ENCODE measurements at places on chromosomes 2 and 18.

GRCh38 chr2:116513991-116514390, 1300.5 kb upstream of the DDX18 start:
- no peak for DNase-seq

DNA sequence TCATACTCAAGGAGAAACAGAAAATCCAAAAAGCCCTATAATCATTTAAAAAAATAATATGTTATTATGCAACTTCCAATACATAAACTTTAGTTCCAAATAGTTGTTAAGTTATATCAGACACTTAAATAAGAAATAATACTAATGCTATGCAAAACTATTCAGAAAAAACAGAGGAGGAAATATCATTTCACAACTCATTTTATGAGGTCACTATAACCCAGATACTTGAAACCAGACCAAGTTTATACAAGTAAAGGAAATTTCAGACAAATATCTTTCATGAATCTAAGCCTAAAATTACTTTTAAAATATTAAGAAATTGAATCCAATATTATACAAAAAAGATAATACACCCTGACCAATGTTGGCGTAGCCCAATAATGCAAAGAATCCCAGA, 260.8 kb downstream of the CD226 start:
- no peak for DNase-seq

GRCh38 chr2:135945526-135945925, 39.9 kb downstream of the DARS1 start:
- no peak for DNase-seq

DNA sequence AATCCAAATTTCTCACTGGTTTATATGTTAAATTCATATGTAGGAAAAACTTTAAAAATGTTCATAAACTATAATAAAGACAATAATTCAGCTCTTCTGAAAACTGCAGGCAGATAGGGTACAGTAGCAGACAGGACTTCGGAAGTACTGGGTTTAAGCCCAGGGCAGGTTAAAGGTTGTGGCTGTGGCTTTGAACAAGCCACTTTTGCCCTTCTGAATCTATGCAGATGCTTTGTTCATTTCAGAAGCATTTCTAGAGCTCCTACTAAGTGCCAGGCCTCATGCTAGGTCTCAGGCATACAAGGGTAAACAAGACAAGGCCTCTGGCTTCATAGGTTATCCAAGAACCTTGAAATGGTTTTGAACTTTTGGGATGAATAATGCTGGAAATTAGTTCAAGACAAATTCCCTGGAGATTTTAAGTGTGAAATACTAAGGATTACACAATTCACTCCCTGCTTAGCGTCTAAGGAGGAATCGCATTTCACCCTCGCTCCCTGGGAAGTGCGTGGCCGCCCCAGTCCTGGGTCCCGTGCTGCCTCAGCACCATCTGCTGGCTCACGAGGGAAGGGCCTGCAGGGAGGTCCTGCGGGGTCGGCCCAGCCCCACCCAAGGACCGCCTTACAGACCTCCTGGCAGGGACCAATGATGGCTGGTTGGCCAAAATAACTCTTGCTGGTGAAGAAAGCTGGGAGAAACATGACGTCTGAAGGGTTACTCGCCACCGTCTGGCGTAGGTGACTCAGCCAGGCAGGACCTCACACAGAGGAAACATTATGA, 67.7 kb upstream of the L3MBTL4 start:
- DNase-seq = peak; percentile 0

DNA sequence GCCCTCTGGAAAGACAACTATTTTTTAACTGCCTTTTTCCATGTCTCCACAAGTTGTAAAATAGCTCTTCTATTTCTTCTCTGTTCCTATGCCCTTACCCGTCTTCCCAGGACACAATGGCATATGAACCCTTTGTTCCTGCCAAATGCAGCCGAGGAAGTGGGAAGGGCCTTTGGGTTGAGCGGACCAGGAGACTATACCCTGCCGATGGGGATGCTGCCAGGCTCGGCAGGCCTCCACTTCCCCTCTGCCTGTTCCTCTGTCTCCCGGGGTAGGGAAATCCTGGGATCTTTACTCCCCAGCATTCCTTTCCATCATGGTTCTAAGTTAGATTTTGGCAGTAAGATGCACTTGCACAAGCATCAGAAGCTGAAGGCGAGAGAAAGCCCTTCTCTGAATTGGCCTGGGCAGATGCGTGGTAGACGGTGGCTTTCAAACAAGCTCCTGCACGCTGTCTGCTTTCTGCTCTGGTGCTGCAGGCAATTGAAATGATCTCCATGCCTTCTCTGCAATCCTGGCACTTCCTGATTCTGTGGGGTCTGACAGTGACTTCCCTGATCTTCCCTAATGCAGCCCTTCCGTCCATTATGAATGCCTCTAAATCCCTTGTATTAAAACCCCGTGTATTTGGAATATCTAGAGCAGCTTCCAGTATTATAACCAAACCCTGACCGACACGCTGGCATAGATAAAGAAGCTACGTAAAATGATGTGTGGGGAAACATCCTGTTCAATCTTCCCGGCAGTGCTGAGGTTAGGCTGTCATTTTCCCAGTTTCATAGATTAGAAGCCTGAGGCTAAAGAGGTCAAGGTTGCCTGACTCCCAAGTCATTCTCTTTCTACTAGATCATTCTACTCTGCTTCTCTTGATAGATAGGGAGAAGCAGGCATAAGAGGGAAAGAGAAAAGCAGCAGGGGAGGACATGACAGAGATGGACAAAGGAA, 69.8 kb downstream of the MCFD2 start:
- no peak for DNase-seq

- DNase-seq = no peak
Measured at GRCh38 chr2:122019724-122020123, 264.3 kb downstream of the TSN start.

DNA sequence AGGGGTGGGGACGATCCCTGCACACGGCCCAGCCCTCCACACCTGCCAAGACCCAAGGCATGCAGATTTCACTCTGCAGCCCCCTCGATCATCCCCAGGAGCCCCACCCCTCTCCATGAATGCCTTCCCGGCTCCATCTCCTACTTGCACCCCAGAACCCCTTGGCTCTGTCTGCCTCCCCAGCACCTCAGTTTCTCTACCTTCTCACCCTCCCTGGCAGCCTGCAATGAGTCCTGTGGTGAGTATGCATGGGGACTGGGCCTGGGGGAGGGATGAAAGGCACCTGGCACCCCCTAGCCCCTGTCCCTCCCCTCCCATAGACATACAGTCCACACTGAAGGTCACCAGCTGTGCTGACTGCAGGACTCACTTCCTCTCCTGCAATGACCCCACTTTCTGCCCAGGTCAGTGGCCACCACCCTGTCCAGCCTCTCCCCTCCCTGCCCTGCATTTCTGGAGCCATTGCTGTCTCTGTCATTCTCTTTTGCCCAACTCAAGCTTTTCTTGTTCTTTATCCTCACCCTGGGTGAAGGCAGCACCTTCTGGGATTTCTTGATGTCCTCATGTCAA, 1.0 kb downstream of the TEX51 start:
- DNase-seq = no peak

DNA sequence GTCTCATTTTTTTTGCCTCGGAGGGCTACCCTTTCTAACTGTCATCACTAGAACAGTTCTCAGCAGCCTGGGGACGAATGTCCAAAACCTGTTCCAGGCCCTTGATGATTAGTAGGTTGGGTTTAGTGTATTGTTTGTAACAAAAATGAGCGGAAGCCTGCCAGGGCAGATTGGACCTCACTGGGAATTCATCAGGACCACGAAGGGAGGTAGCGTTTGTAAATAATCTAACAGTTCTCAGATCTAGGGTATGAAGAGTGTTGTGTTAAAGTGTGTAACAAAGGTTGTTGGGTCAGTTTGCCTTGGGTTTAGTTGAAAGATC, 799 bp downstream of the CEP68 start:
- DNase-seq = no peak

GRCh38 chr2:159366538-159366937, 80.0 kb upstream of the WDSUB1 start:
- DNase-seq = no peak

- no peak for DNase-seq
Measured at GRCh38 chr18:74836296-74837139, 238.8 kb downstream of the ZNF407 start.

DNA sequence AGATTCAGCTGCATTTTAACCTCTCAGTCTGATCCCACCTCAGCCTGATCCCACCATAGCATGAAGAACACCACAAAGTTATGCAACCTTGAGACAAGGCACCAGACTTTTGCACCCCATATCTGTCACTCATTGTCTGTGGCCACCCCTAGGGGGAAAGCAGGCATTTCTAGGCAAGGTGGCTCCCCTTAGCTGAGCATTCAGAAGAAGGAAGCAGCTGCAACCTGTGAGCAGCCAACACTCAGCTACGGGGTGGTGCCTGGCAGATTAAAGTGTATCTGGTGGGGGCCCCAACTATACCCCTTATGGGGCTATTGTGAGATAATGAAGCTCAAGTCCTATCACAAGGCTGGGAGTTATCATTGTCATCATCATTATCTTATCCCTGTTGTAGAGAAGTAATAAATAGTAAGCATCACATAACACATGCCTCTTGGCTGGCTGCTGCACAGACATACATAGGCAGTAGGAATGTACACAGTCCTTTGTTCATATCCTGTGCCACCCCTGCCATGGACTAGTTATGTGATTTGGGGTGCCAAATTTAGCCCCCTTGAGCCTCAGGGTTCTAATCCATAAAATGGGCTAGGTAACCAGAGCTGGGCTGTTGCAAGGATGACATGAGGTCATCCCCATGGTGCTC, 20.6 kb upstream of the TMEM163 start:
- DNase-seq = no peak

- no peak for DNase-seq
Measured at GRCh38 chr2:72098935-72099334, 48.7 kb downstream of the CYP26B1 start.

- DNase-seq = peak; percentile 4
Measured at GRCh38 chr18:37270038-37270665, 295.4 kb downstream of the CELF4 start.

DNA sequence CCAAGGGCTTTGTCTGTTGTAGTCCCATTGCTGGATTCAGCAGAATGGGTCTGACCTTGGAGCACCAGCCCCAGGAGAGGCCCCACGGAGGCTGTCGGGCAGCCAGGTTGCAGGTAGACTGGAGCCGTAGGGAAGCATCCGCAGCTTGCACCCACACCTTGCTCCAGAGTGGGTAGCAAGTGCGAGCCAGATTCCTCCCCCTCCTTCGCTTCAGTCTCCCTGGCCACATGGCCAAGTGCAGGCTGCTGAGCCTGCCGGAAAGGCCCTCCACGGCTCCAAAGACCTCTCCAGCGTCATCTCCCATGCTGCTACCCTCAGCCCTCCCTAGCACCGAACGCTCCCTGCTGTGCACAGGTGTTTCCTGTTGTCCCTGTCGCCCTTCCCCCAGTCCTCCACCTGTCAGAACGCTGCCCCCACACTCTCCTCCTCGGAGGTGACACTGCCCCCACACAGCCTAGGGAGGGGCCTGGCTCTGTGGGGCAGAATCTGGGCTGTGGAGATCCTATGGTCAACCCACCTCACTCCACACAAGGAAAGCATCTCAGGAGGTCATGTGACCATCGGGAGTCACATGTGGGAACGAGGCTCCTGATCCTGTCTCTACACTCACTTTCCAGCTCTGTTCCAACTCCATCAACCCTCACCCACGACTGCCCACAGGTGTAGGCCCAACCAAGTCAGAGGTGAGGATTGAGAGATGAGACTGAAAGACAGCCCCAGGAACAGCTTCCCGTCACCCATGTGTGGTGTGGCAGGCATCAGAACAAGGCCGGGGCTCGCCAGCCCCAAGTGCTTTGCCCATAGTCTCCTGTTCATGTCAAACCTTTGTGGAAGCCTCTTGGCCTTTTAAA, 8.3 kb downstream of the KCNF1 start:
- no peak for DNase-seq

GRCh38 chr2:231186325-231186724, 12.1 kb upstream of the ARMC9 start:
- no peak for DNase-seq

Measured in stimulated activated CD4-positive, alpha-beta T cell treated with anti-CD3 and anti-CD28 coated beads, TNF-alpha, amount 100 ng/mL, for 48 hours (primary cell).